Osteocyte (in vitro differentiated cells): ENCODE measurements at places on chromosomes 2 and 18. TPM values are rescaled to one million over a fixed set of nuclear protein-coding genes. Genes with fewer than 3 reads are reported as not detected.
A peak's percentile ranks its signal among the peaks of the same experiment; 100 is the strongest.

The UGT1A3 gene
- total RNA-seq = not detected in 2 replicates

The ZNF516 gene
- total RNA-seq = 36.3 and 39.3 TPM in 2 replicates

The CRACDL gene
- 0.57 and 1.3 TPM in 2 replicates for total RNA-seq

GRCh38 chr2:200484934-200485333, 24.9 kb downstream of the KCTD18 start:
- no peak overlapping the region for H3K4me3 ChIP-seq
- H3K4me1 ChIP-seq = peaks cover 32% of the 10 kb centered on the region
- H3K27ac ChIP-seq = peak overlapping the region; percentile 7
- peaks cover 13% of the 10 kb centered on the region for H3K36me3 ChIP-seq
- DNase-seq = no peak

- H3K36me3 ChIP-seq = no peaks in the 10 kb centered on the region
- no peak overlapping the region for H3K27ac ChIP-seq
- no peak overlapping the region for H3K4me3 ChIP-seq
- peaks cover 15% of the 10 kb centered on the region for H3K4me1 ChIP-seq
These were observed 24.3 kb downstream of the RHOB start for GRCh38 chr2:20471148-20471547.

- peaks cover 21% of the 10 kb centered on the region for H3K4me1 ChIP-seq
- H3K27ac ChIP-seq = no peak overlapping the region
- H3K27me3 ChIP-seq = peaks cover 8% of the 10 kb centered on the region
- no peak for DNase-seq
These were observed 216.6 kb downstream of the RTP5 start for GRCh38 chr2:242085941-242086621.

GRCh38 chr2:53751728-53752127, 15.9 kb upstream of the CHAC2 start:
- no peaks in the 10 kb centered on the region for H3K4me1 ChIP-seq
- no peak overlapping the region for H3K4me3 ChIP-seq
- H3K27ac ChIP-seq = no peak overlapping the region
- no peak for DNase-seq
- H3K36me3 ChIP-seq = peaks cover 30% of the 10 kb centered on the region

DNA sequence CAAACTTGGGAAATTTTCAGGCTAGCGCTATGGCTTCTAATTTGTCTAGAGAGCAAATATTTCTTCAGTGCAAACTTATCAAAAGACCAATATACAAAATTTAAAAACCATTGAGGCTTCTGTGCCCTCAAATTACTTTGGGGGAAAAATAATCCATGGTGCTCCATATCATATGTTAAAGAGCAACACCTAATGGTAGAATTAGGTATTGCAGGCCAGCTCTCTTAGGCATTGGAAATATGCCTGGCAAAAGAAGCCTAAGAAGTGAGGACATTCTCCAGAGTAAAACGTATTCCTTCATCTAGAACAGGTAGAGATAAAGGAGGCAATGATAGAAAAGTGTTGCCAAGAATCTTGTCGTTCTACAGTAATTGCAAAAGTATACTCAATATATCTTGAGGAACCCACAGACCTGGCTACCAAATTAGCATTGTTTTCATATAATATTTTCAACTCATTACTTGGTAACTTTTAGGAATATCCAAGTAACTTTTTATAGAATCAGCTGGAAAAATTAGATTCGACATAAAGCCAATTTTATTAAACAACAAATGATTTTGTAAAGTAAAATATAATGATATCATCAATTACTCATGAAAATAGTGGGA, 401.1 kb downstream of the BCL11A start:
- H3K27me3 ChIP-seq = peaks cover 2% of the 10 kb centered on the region
- no peak for DNase-seq
- H3K36me3 ChIP-seq = no peaks in the 10 kb centered on the region
- H3K27ac ChIP-seq = no peak overlapping the region

- DNase-seq = no peak
- peaks cover 7% of the 10 kb centered on the region for H3K36me3 ChIP-seq
- no peak overlapping the region for H3K4me3 ChIP-seq
- H3K27ac ChIP-seq = no peak overlapping the region
- H3K4me1 ChIP-seq = peaks cover 18% of the 10 kb centered on the region
These were observed 29.0 kb upstream of the ZFP36L2 start for GRCh38 chr2:43255296-43255910.
